ENCODE measurements at places on chromosomes 2 and 18.

- no peak for DNase-seq
These were observed 5.8 kb upstream of the SRBD1 start for GRCh38 chr2:45616658-45617411.

DNA sequence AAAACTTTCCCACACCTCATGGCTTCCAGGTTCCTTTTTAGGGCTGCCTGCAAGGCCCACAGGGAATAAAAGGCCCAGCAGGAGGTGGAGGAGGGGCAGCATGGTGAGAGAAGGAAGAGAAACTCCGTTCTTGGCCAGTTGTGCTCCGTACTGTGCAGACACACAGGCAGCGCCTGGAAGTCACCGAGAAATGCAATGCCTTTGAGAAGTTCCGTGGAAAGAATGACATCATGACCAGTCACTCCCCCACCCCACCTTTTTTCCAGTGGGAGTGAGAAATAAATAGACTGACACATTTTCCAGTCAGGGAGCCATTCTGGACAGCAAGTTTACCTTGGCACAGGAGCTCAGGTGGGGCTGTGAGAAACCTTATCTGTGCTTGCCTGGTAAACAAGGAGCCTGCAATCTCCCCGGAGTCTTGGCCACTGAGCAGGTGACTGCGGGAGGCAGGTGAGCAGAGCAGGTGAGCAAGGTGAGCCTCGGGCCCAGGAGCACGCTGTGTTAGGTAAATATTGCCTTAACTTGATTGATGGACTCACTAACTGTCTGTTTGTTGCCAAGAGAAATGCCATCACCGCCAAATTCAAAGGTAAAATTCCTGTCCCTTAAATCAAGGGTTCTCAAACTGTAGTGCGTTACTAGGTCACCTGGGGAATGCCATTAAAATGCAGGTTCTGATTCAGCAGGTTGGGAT lies 13.5 kb upstream of the LBH start:
- DNase-seq: no peak

DNA sequence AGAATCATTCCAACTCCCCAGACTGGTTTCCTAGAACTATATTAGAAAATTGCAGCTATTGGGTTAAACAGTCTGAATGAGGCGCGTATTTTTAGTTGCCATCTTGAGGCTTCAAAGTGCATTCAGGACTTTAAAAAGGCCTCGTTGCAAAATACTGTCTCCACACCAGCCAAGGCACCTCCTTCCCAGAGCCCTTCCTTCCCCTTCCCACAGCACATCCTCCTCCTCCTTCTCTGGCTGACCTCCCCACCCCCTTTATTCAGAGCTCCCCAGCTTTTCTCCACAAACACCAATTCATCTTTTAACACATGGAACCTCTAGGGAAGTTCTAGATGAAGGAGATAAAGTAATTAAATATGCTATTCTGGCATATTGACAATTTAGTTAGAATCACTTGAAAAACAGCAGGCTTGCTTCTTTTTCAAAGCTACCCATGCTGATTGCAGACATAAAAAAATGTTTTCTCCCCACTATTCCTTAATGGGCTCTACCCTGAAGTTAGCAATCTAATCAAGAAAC lies 90.3 kb downstream of the RTP5 start:
- no peak for DNase-seq

GRCh38 chr2:2547451-2547850 lies 216.4 kb upstream of the MYT1L start:
- no peak for DNase-seq

- no peak for DNase-seq
These were observed 1.4 kb upstream of the ACTG2 start for GRCh38 chr2:73891276-73891901.

DNA sequence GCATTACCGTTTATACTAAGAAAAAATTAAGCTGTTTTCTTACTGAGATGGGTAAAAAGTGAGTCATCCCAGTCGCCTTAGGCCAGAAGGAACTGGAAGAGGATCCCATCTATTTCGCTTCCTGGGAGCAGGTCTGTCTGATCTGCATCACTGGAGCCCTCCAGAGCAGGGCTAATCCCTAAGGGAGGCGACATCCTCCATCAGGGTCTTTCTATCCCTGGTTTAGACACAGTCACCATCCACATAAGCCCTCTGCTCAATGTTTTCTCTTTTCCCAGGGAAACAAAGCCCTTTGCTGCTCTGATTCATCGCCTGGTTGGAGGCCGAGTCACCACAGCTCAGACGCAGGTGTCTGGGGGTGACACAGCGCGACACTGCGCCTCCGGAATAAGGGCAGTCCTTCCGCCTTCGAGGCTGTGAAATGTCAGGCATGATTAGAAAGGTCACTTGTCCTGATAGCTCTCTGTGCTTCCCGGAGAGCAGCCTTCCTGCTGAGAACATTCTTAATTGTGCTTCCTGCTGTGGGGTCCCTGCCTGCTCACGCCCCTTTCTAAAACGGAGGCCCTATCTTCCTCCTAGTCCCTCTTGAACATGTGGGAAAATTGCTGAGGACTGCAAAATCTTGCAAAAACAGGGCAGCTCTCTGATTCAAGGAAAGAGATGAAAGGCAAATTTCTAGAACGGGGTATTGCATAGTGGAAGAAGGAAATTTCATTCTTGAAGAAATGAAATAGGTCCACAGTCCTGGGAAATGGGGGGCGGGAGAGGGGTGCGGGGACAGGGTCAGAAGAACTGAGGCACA lies 56.3 kb downstream of the MARCHF4 start:
- DNase-seq: no peak

DNA sequence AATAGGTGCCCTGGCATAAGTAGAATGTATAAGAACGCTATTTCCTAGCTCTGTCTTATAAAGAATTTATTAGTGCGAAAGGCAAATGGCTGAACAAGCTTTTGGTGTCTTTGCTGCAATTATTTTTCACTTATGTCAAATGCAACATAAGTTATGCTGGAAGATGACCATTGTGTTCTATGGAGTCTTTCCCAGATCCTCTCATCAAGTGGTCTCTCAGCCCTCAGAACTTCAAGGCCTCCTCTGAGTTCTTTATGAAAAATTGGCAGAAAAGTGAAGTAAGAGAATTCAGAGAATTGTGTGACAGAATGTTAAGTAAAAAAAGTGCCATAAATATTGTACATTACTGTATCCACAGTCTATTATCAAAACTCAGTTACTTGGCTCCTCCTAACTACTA lies 75.2 kb downstream of the RIT2 start:
- no peak for DNase-seq

- DNase-seq: no peak
These were observed 473.3 kb downstream of the FBXO15 start for GRCh38 chr18:73674125-73674865.

- DNase-seq: no peak
These were observed 393.9 kb upstream of the ACVR2A start for GRCh38 chr2:147450661-147451510.

GRCh38 chr2:70514612-70515055 lies 39.0 kb downstream of the TGFA start:
- DNase-seq: no peak

DNA sequence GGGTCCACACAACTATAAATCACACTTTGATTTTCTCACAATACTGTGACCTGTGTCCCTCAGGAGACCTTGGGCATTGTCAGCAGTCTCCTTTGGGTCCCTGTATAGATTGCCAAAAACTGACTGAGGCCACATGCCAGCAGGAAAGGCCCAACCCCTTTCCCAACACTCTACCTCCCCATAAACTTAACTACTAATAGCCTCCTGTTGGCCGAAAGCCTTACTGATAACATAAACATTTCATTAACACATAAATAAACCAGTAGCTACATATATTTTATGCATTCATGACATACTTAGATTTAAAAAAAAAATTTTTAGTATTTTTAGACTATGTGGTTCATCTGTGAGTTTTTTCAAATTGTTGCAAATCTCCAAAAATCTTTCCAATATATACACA lies 153.5 kb downstream of the ARL4C start:
- no peak for DNase-seq

DNA sequence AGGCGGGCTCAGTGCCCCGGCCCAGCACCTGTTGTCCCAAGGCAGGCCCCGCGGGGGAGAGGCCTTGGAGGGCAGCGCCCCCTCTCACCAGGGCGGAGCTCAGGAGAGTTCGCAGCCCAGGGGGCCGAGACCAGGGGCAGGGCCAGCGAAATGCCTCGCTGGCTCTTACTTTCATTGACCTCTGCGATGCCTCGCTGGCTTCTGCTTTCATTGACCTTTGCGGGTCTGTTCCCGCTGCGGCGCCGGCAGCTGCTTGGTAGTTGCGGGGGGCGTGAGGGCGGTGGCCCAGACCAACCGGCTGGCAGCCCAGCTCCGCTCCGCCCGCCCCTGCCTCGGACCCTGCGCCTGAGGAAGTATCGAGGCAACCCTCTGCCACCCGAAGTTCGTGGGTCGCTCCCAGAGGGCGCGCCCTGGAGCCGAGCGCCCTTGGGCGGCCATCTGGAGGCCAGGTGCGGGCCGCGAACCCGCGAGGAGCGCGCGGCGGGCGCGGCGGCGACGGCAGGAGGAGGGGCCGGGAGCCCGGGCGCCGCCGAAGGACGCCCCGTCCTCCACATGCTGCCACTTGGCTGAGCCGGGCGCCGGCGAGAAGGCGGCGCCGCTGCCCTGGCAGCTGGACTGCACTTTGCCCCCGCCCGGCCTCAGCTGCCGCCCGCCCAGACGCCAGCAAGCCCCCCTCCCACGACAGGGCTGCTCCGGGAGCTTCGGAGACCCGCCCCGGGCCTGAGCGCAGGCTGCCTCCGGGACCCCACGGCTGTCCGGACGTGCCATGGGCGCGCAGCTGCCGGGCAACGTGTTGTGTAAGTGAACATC lies 118.0 kb upstream of the MSTN start:
- peak; percentile 0 for DNase-seq

- DNase-seq: no peak
These were observed 70.6 kb upstream of the ITGB6 start for GRCh38 chr2:160270571-160271113.

GRCh38 chr18:4146797-4147196 lies 308.3 kb downstream of the DLGAP1 start:
- no peak for DNase-seq

GRCh38 chr2:189175869-189176433 lies 3.6 kb downstream of the COL5A2 start:
- no peak for DNase-seq

DNA sequence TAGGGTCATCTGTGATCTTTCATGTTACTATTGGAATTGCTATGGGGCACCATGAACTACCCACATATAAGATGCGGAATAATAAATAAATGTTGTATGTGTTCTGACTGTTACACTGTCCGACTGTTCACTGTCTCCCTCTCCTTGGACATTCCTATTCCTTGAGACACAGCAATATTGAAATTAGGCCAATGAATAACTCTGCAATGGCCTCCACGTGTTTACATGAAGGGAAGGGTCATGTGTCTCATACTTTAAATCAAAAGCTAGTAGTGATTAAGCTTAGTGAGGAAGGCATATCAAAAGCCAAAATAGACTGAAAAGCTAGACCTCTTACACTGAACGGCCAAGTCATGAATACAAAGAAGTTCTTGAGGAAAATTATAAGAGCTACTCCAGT lies 751.3 kb downstream of the SOCS6 start:
- no peak for DNase-seq

DNA sequence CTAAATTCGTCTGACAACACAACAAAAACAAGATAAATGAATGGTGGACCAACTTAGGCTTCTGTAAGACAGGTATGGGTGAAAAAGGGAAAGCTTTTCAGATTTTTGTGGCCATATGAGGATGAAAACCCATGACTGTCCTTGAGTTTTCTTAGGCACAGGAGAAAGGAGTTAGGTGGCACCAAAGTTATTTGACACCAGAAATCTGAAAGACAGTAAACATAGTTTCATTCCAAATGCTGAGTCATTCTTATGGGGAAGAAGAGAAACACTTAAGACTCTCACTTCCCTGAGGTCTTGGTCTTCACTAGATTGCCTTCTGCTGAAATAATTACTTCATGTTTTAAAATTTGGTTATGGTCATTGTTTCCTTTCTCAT lies 5.2 kb upstream of the GPD2 start:
- DNase-seq: no peak

DNA sequence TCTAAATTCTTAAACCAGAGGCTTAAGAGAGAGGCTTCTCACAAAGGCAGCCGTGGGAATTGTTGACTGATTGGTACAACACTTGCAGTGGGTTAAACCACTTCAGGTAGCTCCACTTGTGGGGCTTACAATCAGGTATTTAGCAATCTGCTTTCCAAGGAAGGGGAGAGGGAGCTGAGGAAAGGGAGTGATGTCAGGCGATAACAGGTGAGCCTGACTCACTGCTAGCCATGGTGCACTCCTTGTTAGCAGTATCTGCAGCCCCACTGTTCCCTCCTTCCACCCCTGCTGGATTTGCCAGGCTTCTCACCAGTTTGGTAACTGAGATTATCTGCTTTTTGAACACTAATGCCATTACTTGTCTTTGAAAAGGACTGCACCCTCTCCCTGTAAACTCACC lies 1056.7 kb upstream of the FANCL start:
- DNase-seq: no peak

- DNase-seq: no peak
These were observed 179.8 kb downstream of the METTL4 start for GRCh38 chr18:2391470-2391869.

- no peak for DNase-seq
These were observed 104.2 kb downstream of the CLIP4 start for GRCh38 chr2:29219374-29219773.

GRCh38 chr18:54807303-54807702 lies 21.0 kb upstream of the RAB27B start:
- no peak for DNase-seq
